ENCODE measurements at places on chromosomes 13 and 19.

- DNase-seq, result no peak
Observed at GRCh38 chr13:32881777-32882145, 134.5 kb upstream of the KL start.

GRCh38 chr13:23377579-23377978 is 55.9 kb downstream of the SACS start:
- DNase-seq, result no peak

GRCh38 chr19:38839816-38840582 is 8.4 kb upstream of the ECH1 start:
- no peak for DNase-seq

DNA sequence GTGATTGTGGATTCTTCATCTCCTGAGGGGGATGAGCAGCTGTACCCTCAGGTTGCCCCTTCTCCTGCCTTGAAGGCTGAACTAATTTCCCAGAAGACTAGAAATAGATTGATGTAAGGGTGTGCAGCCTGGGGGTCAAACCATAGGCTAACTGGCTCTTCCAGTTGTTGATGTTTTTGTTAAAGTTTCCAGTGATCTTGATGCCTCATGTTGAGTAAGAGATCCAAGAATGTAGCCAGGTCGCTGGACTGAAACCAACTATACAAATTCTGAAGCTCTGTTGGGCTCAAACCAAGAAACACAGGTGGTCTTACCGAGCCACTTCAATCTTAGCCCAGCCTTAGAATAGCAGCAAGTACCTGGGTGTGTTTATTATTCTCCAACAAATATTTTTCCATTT is 391.8 kb downstream of the KLF5 start:
- DNase-seq, result no peak

GRCh38 chr19:46412650-46413261 is 608 bp downstream of the CCDC8 start:
- DNase-seq, result no peak

- no peak for DNase-seq
Observed at GRCh38 chr13:105702441-105702840, 833.0 kb downstream of the EFNB2 start.
